ENCODE measurements at places on chromosomes 4 and X.

- DNase-seq, result no peak
These were observed 566.2 kb downstream of the DACH2 start for GRCh38 chrX:86714441-86714840.

DNA sequence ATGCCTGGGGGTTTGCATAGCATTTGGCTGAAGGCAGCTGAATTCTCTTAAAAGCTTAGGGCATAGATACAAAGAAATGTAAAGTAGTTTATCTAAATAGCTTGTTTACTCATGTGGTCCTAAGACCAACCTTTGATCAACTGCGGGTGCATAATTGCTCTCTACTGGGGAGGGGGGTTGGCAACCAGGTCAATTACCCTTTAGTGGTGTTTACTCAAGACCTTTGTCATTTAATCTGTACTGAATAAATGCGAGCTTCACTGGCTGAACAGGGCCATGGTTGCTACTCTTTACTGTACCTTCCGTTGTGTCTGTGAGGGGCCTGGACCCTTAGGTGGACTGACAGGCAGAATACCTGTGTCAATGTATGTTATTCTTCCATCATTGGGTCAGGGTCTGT lies 102.7 kb upstream of the FAM9C start:
- no peak for DNase-seq

DNA sequence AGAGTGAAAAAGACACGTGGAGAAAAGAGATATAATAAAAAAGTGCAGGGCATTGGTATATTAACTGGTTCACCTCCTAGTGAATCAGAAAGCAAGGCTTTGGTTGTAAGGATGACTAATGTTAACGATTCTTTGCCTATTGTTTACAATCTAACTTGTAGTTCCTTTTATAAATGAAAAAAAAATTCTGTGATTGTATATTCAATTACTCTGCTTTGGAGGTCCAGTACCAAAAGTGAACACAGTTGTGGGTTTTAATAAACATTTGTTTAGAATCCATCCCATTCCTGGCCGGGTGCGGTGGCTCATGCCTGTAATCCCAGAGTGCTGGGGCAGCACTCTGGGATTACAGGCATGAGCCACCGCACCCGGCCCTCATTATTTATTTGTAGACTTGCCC lies 36.9 kb upstream of the PRSS12 start:
- no peak for DNase-seq

DNA sequence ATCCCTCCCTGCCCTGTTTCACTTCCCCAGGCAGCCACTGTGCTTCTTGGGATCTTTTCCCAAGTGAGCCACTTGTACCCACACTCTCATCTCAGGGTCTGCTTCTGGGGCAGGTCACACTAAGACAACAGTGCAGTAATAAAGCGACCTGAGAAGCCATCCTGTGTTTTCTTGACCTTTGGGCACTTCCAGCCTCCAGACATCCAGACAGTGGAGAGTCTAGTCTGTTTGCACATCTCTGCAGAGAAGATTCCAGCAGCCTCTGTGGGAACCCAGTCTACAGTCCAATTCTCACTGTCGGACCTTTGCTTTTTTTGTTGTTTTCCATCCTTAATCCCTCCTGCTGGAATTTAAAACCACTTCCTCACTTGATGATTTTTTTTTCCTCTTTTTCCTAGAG lies 50.3 kb upstream of the ATP6AP2 start:
- DNase-seq, result no peak

- no peak for DNase-seq
These were observed 184.7 kb upstream of the S100G start for GRCh38 chrX:16465081-16465876.

- peak; percentile 18 for DNase-seq
These were observed 654.9 kb upstream of the HTR2C start for GRCh38 chrX:113929004-113929403.

- no peak for DNase-seq
These were observed 62.3 kb upstream of the DKK2 start for GRCh38 chr4:107098401-107098800.

DNA sequence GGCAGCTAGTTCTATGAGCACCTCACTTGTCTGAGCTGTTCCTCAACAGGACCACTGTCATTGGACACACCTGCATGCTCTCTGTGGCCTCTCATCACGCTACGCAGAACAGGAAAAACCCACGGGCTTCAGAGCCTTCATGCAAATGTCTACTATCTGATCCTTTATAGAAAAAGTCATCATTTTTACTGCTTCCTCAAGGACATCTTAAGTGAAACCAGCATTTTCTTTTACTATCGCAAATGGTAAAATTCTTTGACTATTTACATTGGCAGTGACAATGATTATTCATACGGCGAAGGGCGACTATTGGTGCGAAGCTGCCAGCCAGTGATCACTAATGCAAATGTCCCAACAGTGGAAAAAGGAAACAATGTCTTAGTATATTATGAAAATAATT lies 147.0 kb downstream of the AFAP1 start:
- no peak for DNase-seq

- no peak for DNase-seq
These were observed 41.8 kb downstream of the RBM47 start for GRCh38 chr4:40587826-40588225.

DNA sequence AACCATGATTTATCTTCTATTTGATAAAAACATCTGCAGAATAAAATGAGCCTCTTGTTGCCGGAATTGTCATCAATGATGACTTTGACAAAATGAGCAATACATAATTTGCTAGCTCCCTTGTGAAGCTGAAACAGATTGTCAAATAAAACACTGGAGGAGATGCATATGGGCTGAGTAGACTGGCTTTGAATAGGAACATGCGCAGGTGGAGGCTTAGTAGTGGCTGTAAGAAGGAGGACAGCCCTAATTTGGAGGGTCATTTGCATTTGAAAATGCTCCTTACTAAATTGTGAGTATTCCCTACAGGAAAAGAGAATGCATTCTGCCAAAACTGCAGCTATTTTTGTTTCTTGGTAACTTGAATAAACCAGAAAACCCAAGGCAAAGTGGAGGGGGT lies 329.1 kb downstream of the PPARGC1A start:
- DNase-seq, result no peak

DNA sequence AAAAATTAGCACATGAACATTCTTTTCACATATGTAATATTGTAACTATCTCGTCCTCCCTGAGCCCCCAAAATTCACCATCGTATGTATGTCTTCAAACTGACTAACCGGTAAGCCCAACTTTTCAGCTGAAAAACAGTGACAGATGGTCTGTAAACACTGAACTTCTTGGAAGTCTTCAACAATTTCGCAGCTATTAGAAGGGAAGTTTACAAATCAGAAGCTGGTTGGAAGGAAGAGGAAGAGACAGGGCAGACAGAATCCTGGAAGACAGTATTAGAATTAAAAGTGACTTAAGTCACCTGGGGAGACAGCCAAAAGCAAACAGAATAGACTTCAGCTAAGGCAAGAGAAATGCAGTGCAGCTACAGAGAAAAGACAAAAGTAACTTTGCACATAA lies 858.4 kb downstream of the ADGRL3 start:
- peak; percentile 7 for DNase-seq

- no peak for DNase-seq
These were observed 33.0 kb downstream of the MOB1B start for GRCh38 chr4:70935038-70935695.

DNA sequence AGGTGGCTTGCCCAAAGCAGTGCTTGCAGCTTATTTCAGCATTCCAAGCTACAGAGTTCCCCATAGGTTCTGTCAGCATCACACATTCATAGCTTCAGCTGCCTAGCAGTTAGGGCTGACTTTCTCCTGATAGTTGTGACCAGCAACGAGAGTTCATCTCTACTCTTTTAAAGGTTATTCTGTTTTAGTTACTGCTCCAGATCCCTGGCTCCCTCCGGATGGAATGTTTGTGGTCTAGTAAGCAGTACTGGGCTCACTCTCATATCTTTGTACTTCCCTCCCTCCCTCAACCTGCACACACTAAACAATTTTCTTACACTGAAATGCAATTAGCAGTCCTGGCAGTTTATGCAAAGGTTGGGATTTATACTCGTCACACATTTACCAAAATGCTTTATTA lies 43.9 kb downstream of the PTTG2 start:
- no peak for DNase-seq

DNA sequence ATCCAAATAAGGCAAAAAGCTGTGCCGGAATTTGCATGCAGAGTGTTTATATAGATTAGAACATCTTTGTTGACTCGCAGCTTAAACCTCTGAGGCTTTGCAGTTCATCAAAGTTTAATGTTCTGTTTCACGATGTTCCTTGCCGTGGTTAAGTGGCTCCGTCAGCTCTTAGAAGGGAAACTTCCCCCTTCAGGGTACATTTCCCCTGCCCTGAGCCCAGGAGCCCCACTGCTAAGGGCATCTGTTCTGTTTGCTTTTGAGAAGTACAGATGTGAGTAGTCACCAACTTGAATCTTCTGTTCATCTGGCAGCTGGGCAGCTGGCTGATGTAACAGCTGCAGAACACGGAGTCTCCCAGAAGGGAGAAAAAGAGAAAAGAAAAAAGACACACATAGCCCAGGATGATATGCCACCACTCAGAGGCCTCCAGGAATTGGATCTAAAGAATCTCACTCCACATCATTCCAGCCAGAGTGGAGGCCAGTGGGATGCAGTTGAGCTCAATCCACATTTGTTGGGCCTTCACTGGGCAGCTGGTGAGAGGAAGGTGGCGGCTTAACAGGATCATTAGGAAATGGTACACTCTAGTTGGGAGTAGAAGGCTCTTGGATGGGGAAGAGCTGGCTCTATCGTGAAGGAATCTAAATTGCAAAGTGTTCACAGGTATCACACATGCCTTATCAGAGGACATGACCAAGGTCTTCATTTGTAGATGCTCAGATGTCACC lies 178.7 kb upstream of the RBPJ start:
- DNase-seq, result peak; percentile 37

GRCh38 chr4:15100994-15101695 lies 98.9 kb downstream of the CPEB2 start:
- peak; percentile 95 for DNase-seq

GRCh38 chrX:12709047-12709446 lies 82.2 kb upstream of the PRPS2 start:
- no peak for DNase-seq

- DNase-seq, result no peak
These were observed 605.4 kb upstream of the LCORL start for GRCh38 chr4:18626996-18627395.

- DNase-seq, result peak; percentile 34
These were observed at the start of gene MBNL3 for GRCh38 chrX:132488819-132489577. MBNL3 (minus strand) TSS chrX:132489038; CDS start chrX:132439611, 49,427 bp downstream.

- peak; percentile 97 for DNase-seq
These were observed 20.1 kb upstream of the ARAF start for GRCh38 chrX:47540754-47541538.

DNA sequence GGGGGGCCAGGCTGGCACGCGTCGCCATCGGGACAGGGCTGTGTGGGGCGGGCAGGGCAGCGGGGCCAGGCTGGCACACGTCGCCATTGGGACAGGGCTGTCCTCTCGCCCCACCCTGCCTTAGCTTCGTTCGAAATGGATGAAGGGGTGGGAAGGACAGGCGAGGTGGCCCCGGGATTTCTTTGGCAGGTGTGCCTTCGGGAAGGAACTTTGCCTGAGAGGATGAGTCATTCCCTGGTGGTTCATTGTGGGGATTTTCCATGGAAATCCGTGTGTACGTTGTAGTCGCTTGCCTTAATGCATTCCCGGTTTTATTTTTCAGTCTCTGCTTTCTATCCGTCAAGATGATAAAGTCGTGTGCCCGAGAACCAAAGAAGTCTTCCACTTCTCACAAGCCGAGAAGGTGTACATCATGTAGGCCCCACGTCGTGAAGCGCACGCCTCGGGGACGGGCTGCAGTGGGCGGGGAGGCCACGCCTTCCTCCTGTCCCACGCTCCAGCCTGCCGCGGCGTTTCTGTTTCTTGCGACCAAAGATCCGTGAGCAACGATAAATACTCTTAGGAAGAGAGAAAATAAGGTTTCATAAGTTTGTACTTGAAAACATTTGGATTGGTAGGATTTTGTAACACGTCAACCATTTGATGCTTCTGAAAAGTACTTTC lies 8.1 kb upstream of the UVSSA start:
- DNase-seq, result no peak

DNA sequence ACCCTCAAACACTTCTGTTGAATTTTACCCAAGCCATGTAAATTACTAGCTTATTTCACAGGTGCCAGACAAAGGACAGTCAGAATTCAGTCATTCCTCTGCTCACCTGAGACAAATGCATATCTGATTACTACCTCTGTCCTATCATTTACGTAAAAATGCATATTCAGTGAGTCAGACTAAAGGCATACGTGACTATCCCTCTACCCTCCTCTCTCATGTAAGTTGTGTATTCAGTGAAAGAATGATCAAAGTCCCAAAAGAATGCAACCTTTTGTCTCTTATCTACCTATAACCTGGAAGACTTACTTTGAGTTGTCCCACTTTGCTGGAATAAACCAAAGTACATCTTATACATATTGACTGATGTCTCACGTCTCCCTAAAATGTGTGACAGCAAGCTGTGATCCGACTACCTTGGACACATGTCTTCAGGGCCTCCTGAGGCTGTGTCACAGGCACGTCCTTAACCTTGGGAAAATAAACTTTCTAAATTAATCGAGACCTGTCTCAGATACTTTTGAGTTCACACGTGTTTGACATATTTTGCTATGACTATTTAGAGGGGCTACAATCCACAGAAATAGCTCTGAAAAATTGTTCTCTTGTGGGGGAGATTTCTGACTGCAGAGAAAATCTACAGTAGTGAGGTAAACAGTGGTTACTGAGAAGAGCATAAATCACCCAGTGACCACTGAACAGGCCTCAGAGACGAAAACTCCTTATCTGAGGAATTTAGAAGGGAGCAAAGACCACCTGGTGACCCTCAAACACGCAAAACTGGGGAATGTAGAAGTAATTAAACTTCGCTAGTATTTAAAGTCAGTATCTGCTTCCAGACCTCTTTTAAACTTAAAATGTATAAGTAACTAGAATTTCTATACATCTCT lies 1575.8 kb downstream of the STIM2 start:
- DNase-seq, result no peak

DNA sequence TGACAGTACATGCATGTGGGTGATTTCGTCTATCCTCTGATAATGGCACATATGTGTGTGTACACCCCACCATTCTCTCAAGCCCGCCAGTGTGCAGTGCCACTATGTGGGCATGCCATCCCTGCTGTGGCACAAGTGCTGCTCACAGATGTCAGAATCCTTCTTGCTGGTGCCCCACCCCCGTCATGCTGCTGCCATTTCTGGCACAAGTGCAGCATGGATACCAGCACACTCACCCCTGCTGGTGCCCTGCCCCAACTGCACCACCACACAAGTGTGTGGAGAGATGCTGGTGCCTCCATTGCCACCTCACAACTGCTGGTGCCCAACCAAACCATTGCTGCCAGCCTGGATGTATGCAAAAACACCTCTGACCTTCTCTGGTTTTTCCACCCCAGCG lies 1133.8 kb downstream of the TECRL start:
- no peak for DNase-seq

Data from pons (tissue), 1 donor.